ENCODE measurements at places on chromosomes 16 and 17.

- no peak for DNase-seq
Observed at GRCh38 chr17:76542566-76542971, 2.7 kb downstream of the PRCD start.

DNA sequence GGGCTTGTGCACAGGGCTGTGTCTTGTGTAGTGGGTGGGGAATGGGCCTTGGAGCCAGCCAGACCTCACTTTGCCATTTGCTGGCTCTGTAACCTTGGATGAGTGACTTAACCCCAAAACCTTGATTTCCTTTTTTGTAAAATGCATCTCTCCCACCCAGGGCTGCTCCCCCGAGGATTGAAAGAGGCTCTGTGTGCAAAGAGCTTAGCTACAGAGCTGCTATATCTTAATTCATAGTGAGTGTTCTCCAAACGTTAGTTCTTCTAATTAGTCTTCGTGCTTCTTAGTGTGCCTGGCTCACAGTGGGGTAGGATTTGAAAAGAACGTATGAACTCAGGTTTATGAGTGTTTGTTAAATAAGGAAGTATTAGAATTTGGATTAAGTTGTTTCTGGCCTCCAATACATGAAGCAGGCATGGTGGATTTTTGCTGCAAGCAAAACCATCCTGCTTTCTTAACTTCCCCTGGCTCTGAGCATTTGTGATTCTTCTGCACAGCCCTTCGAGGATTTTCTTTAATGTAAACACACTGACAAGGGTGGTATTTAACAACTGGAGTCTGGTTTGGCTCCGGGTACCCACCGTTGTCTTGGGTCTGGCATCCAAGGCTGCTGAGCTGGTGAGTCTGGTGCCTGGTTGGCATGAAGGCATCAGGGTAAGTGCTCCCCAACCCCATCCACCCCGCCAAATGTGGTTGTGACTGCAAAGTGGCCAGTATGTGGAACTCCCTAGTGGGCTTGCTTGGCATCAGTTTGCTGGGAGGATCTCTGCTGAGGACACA lies 29.7 kb downstream of the KSR1 start:
- DNase-seq: no peak

DNA sequence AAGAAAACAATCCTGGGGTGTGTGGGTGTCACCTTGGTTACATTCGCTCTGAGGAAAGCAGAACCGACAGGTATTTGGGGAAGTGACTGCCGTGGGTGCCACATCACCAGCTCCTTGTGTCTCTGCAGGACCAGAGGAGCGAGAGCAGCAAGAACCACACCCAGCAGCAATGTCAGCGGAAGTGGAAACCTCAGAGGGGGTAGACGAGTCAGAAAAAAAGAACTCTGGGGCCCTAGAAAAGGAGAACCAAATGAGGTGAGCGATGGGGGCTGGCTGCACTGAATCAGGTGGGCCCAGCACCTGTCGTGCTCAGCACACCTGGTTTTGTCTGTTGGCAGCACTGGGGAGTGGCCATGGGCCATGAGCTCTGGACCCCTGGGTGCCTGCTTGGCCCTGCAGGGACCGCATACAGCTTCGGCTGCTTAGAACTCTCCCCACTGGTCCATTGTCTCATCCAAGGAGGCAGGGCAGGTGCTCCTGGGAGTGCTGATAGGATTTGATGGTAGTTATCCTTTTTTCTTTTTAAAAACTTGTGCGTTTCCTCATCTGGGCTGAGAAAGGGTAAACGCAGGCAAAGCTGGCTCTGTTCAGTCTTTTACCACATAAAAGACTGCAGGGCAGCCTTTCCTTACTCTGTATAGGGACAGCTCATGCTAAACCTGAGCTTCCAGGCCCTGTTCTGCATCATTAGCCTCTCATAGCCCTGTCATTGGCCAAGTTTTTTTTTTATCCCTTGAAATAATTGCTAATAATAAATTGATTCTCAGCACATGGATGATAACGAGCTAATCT lies 29.4 kb downstream of the HMOX2 start:
- no peak for DNase-seq

DNA sequence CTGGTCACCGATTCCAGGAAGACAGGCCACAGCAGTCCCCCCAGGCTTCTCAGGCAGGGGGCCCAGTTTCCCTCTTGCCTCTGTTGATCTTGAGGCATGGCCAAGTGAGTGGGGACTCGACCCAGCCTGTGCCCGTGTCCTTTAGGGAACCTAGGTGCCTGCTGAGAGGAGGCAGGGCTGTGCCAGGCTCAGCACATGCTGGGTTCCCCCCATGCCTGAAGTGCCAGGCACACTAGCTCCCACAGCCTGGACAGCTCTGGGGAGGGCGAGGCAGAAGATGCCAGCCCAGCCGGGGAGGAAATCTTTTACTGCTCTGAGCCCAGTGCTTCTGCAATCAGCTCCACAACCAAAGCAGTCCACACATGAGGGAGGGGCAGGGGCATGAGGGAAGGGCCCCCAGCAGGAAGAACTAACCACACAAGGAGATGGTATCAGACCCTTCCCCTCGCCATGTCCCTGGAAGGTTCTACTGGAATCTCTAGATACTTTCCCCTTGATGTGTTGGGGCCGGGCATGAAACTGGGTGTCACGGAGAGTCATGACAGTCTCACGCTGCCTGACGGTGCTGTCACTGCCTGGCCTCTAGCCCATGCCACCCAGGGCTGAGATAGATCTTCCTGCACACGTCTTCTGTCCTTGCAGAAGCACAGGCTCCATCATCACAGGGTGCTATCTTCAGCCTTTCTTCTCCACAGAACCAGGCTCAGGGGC lies 25.5 kb downstream of the MYO18A start:
- DNase-seq: no peak

DNA sequence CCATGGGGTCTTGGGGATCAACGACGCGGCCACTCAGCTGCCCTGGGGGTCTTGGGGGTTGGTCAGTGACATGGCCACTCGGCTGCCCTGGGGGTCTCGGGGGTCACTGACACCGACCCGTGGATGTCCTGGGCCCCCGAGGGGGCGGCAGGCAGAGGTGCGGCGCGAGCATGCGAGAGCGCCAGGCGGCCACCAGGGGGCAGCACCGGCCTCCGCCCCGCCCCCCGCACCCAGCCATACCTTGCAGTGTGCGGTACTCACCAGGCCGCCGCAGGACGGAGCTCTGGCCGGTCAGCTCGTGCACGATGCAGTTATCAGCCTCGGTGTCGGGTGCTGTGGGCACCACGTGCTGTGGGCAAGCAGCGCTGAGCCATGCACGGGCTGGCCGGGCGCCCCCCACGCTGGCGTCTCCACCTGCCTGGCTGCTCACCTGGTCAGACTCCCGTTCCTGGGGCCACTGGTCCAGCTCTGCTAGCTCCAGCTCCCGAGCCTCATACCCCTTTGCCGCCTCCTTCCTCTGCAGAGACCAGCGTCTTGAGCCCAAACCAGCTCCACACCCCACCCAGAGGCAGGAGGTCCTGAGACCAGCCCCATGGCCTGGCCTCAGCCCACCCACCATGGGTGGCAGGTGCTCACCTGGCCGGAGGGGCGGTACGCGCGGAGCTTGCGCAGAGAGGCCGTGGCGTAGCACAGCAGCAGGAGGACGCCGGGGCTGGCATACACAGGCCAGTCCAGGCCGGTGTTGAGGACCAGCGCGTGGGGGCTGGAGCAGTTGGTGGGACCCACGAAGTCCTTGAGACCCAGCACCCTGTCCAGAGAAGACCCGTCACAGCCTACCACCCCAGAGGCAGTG lies 31.2 kb downstream of the CTU2 start:
- DNase-seq: peak; percentile 88

DNA sequence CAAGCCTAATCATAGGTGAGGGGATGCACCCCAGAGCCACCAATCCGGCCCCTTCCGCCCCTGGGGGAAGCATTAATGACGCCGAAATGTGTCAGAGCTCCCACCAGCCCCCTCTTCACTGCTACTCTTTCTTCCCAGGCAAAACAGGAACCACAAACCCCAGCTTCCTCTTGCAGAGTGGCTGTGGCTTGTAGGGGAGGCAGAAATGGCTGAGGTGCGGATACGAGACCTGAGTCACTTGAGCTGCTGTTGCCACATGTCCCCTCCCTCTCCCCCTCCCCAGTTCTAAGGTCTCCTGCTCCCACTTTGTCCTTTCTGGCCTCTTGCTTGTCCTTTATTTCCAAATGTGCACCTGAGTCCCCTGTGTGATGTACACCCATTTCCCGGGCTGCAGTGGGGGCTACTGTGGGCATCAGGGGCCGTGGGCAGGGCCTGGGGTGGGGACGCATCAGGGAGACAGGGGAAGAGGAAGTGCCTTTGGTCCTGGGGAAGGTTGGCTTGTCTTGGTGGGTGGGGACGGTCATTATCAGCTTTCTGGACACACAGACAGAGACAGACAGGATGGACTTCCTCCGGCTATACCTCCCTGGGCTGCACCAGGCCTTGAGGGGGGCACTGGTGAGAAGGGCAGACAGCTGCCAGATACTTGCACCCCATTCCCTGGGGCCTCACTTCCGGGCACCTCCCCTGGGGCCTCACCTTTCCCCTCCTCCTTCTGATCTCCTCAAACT lies at the start of gene APOBR:
TSS of gene APOBR (plus strand) at position 523 of the 731 bp plus-strand sequence. CDS start at position 562, 39 bp downstream.
- DNase-seq: no peak

GRCh38 chr16:18060351-18060750 lies 276.2 kb downstream of the NPIPA8 start:
- DNase-seq: no peak

- DNase-seq: no peak
Observed at GRCh38 chr17:43349142-43349541, 49.7 kb upstream of the ARL4D start.

- DNase-seq: no peak
Observed at GRCh38 chr16:89393738-89394406, 96.5 kb downstream of the ANKRD11 start.

GRCh38 chr17:15042311-15042710 lies 222.8 kb downstream of the PMP22 start:
- no peak for DNase-seq

DNA sequence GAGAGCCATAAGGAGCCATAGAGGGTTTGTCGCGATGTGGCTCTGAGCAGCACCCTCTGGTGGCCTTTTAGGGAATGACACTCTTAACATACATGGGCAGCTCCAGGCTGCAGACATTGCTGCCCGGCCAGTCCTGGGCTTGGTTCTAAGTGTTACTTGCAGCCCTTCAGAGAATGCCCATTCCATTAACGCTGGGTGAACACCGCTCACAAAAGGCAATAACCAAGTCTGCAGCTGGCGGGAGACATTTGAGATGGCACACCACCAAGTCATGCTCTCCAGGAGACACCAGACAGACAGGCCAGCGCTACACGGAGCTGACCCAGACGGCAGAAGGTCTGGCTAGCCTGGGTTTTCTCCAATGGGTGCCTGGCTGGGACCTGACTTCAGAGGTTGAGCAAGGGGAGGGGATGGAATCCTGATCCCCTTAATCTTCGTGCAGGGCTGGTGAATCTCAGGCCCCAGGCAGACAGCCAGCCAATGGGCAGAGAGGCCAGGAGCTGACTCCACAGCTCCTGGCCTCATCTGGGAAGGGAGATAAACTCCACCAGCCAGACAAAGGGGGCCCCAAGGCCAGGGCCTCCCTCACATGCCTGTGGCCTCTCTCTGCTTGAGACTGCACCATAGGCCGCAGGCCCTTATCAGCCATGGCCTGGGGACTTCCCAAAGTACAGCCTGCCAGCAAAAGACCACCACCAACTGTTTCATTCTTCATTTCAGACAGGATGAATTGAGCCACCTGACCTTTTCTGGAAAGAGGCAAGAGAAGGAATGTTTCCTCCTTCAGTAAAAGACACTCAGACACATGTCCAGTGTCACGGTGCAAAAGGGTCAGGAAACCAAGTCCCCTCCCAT lies 58.8 kb downstream of the ZDHHC7 start:
- DNase-seq: peak; percentile 87
